ENCODE measurements at places on chromosomes 12 and 14.

GRCh38 chr14:80988735-80989429 lies 33.5 kb downstream of the TSHR start:
- DNase-seq = peak; percentile 8

DNA sequence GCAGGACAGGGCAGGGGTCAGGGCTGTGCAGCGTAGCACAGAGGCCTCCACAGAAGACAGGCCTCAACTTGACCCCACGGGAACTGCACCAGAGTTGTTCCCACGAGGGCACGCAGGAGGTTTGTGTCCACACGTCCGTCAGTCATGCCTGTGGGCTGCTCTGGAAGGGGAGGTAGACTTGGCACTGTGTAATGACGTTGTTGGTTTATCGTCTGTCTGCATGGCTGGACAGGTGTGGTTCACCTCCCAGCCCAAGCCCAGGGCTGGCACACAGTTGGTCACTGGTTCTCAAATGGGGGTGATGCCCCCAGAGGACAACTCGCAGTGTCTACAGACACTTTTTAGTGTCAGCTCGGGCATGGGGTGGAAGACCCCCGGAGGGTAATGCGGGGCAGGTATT lies 45.8 kb downstream of the CCNK start:
- DNase-seq = no peak

DNA sequence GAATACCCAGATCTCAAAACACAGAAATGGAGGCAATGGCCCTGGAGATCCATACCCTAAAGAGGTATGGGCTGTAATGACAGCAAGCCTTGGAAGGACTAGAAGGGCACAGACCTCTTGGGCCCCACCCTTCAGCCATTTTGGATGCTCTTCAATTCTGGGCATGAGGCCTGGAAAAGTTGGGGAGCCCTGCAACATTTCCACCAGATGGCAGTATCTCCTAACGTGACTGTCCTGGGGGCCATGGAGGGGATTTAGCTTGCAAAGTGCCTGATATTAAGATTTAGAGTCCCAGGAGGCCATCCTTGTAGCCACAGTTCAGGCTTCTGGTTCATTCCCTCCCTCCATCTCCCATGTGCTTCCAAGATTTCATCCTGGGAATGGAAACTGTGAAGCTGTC lies 30.2 kb downstream of the KCNA5 start:
- DNase-seq = peak; percentile 43

DNA sequence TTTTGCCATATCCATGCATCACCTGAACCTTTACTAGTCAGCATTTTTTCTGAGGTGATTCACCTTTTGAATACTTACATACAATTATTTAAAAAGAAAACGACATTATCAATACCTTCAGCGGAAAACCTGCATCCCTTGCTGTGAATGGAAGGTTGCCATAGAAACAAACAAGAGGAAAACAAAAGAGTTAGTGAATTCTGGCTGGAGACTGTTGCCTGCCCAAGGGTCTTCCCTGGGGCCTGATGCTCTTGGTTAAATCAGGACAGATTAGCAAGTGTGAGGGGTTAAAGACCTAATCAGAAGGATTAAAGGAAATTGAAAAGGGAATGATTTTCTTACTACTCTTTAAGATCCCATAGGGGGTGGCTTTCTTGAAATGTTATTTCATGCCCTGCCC lies 96.0 kb upstream of the WSCD2 start:
- no peak for DNase-seq

GRCh38 chr14:55448141-55448614 lies 7.8 kb upstream of the TBPL2 start:
- peak; percentile 98 for DNase-seq

- DNase-seq = no peak
Measured at GRCh38 chr12:16407346-16407745, 59.9 kb downstream of the MGST1 start.

GRCh38 chr12:133026996-133027395 lies 10.3 kb upstream of the ZNF84 start:
- peak; percentile 9 for DNase-seq

DNA sequence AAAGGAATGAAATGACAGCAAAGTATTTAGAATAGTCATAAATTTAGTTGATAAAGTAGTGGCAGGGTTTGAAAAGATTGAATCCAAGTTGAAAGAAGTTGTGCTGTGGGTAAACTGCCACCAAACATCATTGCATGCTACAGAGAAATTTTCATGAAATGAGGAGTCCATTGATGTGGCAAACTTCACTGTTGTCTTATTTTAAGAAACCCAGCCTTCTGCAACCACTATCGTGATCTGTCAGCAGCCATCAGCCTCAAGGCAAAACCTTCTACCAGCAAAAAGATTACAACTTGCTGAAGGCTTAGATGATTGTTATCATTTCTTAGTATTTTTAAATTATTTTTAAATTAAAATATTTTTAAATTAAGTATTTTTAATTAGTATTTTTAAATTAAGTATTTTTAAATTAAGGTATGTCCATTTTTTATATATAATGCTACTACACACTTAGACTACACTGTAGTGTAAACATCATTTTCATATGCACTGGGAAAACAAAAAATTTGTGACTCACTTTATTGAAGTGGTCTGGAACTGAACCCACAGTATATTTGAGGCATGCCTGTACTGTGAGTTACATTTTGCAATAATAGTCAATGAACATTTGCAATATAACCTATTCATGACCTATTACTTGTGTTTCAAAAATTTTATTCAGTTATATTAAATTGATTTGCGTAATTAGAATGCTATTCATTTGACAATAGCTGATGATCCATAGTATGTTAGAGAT lies 67.2 kb upstream of the SYT1 start:
- DNase-seq = peak; percentile 6

DNA sequence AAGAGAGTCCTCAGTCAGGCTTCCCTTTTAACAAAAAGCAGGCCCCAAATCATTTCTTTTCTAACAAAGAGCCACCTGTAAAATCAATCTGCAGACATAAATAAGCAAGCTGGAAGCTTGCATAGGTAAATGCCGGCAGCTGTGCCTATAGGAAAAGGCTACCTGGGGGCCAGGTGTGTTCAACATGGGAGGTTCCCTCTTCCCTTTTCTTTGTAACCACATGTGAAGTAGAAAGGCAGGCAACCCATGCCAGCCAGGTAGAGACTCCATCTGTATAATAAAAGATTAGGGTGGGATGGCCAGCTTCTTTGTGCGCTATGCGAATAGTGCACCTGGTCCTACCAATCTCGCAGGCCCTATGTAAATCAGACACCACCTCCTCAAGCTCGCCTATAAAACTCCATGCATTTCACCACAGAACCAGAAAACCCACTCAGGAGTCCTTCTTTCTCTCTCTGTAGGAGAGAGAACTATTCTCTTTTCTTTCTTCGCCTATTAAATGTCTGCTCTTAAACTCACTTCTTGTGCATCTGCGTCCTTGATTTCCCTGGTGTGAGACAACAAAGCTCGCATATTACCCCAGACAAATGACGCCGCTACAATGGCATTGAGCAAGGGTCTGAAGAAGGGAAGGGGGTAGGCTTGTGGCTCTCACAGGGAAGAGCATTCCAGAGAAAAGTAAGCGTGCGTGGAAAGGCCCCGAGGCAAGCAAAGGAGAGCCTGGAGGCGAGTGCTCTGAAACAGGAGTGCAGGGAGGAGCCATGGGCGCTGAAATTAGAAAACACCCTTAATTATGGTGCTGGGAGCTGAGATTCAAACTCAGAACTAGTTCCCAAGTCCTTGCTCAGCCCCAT lies 67.2 kb downstream of the TTC9 start:
- DNase-seq = no peak

GRCh38 chr12:98001430-98001829 lies 514.0 kb upstream of the TMPO start:
- DNase-seq = no peak

- DNase-seq = no peak
Measured at GRCh38 chr12:5484426-5484825, 52.5 kb downstream of the NTF3 start.

GRCh38 chr12:24903329-24904088 lies 45.4 kb downstream of the BCAT1 start:
- DNase-seq = peak; percentile 52

DNA sequence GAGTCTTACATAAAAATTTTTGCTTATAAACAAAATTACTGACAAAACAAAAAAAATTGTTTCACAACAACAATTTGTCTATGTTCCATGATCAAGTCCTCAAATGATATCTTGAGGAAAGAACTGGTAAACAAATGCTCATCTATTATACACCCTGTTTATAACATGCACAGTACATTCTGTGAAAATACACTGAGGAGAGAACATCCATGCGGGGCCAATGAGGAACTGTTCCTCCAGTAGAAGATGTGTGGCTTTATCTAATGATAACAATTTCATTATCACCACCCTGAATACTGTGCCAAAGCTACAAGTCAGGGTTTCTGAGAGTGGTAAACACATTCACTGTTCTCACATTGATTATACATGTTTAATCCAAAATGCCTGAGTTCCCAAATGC lies 10.8 kb downstream of the MLH3 start:
- DNase-seq = no peak

DNA sequence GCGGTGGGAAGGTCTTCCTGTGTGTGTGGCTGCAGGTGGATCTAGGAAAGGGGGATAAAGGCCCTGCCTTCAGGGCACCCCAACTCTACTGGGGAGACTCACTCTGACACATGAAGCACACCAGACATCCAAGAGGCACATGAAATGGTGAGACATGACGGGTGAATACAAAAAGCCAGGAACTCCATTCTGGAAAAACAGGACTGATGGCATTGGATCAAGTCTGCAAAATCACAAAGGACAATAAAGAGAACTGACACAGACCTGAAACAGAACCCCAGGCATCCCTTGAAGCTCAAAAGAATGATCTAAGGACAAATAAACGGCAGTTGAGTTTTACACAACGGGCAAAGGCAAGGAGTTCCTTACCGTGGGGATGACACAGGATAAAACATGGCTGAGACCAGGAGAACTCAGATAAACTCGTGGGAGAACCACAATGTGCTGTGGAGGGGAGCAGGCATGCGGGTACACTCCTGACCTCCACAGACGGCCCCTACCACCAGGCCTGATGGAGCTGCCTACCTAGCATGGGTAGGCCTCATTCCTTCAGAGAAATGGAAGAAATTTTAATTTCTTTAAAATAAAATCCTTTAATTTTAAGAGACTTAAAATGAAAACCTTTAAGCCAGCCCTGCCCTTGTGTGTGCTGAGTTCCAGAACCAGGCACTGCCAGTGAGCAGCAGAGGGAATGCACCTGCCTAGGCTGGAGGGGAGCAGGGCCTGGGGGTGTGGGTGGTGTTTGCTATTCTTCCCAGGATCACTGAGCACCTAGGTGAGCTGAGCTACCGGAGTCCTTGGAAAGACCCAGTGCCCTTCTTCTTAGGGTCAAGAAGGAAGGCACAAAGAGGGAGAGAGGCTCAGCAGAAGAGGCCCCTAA lies 100.1 kb downstream of the SINHCAF start:
- DNase-seq = no peak

DNA sequence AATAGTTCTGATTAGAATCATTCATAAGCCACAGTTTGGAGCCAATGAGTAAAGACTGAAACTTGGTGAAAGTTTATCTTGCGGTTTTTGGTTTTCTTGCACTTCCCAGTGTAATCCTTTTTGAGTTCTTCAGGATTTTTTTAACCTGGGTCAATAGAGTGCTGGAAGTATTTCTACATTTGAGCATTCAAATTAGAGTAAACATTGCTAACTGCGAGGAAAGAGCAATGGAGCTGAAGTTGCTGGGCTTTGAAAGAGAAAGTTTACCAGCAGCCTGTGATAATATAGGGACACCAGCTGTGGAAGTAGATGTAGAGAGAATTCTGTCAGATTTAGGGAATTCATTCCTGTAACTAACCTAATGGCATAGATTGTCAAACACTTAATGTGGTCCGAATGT lies 30.3 kb downstream of the ANO6 start:
- DNase-seq = no peak

DNA sequence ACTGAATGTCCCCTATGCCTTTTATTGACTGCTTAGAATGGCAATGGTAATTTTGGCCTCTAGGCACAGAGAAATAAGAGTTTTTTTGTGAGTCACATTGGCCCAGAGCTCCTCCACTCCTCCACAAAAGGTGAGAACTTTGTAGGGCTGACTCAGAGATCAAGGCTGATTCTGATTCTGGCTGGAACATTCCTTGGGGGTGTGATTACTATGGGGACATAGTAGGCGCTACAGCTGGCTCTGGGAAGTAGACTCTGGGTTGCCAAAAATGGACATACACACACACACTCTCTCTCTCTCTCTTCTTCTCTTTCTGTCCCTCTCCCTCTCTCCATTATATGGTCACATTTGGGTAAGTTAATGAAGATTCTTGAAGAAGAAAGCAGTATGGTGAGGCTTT lies 174.6 kb upstream of the DDHD1 start:
- DNase-seq = peak; percentile 65

DNA sequence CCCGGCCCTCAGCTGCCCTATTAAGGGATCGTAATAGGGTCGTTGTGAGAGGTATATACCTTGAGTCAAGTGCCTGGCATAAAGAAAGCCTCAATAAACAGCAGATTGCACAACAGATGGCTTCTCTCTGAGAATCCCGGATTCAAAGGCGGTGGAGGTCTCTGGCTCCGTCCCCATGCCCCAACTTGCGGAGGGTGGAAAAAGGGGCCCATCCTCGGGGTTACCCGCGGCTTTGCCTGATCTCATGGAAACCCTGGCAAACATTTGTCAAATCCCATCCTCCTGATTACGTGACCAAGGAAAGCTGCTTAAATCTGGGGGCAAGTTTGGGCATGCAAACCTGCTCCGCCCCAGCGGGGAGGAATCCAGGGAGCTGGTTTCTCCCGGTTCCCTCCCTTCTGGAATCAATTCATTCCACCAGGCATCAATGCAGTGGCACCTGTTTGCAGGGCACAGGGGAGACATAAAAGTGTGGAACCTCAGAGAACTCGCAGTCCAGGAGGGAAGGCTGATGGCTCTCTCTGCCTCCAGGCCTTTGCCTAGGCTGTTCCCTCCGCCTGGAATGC lies 12.3 kb downstream of the TRPV4 start:
- DNase-seq = no peak

DNA sequence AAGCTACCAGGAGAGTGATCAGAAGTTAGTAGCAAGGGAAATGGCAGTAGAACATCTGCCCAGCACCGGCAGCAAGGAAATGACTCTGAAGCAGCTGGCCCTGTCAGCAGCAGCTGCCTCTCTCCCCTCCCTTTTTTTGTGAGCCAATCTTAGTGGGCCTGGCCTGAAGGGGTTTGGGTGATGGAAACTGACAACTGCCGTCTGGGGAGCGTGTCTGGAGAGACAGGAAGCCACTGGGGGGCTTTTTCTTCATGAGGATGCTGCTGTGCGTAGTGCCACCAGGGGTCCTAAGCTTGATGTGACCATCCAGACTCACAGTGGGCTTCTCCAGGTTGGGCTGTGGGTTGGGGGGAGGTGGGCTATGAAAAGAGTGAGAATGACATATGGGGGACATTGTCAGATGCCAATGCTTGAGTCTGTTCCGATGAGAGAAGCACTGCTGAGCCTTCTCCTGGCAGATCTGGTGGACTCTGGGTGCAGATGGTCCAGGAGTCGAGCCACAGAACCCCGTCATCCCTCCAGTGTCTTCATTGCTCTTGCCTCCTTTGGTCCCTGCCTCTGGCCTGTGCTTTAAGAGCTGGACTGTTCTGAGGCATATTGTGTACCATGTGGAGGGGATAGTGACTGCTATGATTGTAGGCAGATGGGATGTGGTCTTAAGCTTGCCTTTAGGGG lies 87.6 kb upstream of the HIF1A start:
- no peak for DNase-seq

- no peak for DNase-seq
Measured at GRCh38 chr12:123054371-123054770, 73.9 kb downstream of the ARL6IP4 start.

GRCh38 chr12:114253976-114254778 lies 151.8 kb downstream of the TBX5 start:
- DNase-seq = no peak

- DNase-seq = peak; percentile 46
Measured at GRCh38 chr14:64423987-64424386, 35.8 kb downstream of the MTHFD1 start.

- DNase-seq = no peak
Measured at GRCh38 chr14:99755068-99755405, 38.2 kb upstream of the EML1 start.

All from EH (cell line).